ENCODE measurements at places on chromosomes 3 and 15.
A peak's percentile ranks its signal among the peaks of the same experiment; 100 is the strongest.

DNA sequence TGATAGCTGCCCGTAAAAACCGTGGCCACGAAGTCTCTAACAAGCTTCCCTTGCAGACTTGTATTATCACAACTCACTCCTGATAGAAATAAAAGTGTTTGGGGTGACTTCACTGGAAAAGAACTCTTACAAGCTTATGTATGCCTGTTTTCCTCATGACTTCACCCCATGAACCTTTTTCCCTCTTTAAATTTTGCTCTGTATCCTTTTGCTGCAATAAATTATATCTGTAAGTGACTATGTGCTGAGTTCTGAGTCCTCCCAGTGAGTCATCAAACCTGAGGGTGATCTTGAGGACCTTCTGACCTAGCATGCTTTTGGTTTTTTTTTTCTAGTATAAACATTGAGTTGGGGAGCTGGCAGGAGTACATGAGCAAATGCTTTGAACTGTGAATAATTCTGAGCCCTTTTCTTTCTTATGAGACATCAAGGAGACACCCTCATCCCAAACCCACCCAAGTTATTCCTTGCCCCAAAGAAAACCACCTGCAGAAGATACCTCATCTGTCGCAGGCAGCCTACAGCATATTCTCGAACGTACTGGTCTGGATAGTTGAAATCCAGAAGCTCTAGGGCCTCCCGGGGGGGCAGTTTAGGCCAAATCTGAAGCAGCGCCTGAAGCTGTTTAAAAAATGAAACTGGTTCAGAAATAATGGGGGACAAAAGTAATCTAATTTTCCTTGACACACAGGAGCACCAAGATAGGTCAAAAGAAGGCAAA lies 85.9 kb downstream of the FAIM start:
- DNase-seq = no peak

- no peak for DNase-seq
Observed at GRCh38 chr3:40613306-40613705, 88.5 kb downstream of the ZNF621 start.

DNA sequence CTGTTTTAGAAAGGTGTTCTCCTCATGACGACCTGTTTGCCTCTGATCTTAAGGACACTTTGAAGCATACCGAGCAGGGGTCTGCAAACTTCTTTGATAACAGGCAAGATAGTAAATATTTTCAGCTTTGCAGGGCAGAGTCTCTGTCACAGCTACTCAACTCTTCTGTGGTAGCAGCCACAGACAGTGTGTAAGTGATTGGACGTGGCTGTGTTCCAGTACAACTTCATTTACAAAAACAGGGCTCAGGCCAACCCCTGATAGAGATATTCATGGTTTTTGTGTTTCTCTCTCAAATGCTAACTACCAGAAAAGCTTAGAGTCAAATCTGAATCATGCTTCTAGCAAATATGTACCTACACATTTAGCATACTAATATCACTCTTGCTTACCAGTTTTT lies 51.5 kb downstream of the TGFBR2 start:
- peak; percentile 26 for DNase-seq

- no peak for DNase-seq
Observed at GRCh38 chr3:115399750-115400149, 223.6 kb upstream of the GAP43 start.

DNA sequence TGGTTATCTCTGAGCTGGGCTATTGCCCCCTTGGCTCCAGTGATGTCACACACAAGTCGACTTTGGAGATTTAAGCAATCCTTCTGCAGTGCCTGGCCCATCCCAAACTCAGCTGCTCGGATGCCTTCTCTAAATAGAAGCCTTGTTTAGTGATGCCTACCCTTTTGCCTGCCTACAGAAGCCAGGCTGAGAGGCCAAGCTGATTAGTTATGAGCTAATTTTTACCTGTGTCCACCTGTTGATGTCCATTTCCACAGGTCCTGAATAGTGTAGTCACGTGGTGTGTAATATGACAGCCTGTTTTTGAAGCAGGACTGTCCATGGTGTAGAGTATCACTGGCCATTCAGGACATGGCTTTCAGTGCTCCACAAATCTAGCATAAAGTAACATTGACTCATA lies 45.5 kb downstream of the SSUH2 start:
- no peak for DNase-seq

- no peak for DNase-seq
Observed at GRCh38 chr15:35358824-35359223, 187.1 kb downstream of the DPH6 start.

DNA sequence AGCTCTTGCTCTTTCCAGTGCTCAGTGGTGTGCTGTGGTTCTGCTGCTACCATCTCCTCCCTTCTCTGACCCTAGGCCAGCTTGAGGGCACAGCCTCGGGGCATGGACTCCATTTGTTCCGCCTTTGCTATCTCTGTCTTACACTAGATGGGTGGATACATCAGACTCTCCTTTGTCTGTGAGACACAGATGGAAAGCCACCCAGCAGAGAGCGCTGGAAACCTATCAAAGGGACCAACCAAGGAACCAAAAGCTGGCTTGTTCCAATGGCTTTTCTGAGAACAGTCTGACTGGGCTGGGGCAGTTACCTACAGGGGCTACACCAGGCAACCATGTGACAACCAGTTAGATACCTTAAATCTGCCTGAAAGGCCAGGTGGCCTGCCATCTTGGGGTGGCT lies 63.8 kb downstream of the NPTN start:
- DNase-seq = no peak

DNA sequence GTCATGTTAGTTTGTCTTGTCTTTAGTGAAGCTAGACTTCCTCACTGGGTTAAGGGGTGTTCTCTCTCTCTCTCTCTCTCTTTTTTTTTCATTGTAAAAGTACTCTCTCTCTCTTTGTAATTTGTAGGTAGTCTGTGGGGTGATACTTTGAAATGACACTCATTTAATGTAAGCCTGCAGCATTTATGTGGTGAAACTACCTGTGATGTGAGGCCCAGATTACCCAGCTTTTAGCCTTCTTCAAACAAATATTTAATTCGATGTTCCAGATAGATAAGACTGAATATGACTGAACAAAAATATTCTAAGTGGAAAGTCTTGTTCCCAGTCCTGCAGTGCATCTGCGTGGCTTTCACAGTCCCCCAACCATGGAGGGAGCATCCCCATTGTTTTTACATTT lies 49.7 kb downstream of the SQOR start:
- no peak for DNase-seq

DNA sequence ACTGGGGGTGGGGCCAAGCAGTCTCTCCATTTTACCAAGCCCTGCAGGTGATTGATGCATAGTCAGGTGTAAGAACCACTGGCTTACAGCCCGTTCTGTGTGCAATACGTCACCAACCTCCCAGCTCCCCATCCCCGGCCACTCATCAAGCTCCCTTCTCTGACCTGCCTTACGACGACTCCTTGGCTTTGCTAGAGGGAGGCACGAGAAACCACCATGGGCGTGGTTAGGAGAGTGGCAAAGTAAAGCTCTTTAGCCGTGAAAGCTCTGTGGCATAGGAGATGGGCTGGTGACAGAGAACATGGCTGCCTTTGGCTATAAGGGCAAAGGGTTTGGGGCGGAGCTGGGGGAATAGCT lies 109.1 kb downstream of the BDH1 start:
- DNase-seq = no peak

DNA sequence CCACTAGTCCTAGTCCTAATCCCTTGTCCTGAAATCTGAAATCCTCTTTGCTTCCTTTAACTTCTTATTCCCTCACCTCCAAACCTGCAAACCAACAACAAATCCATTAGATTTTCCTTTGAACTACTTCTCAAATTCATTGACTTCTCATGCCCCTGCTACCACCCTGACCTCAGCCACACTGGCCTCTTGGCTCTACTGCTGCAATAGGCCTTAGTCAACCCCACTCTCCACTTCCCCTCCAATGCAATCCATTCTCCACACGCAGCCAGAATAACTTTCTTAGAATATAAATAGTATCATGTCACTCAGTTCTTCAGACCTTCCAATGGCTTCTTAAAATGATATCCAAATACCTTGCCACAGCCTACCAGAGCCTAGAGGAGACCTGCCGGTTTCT lies 131.1 kb upstream of the GADL1 start:
- no peak for DNase-seq

- no peak for DNase-seq
Observed at GRCh38 chr3:64063207-64063982, 40.1 kb upstream of the PSMD6 start.

DNA sequence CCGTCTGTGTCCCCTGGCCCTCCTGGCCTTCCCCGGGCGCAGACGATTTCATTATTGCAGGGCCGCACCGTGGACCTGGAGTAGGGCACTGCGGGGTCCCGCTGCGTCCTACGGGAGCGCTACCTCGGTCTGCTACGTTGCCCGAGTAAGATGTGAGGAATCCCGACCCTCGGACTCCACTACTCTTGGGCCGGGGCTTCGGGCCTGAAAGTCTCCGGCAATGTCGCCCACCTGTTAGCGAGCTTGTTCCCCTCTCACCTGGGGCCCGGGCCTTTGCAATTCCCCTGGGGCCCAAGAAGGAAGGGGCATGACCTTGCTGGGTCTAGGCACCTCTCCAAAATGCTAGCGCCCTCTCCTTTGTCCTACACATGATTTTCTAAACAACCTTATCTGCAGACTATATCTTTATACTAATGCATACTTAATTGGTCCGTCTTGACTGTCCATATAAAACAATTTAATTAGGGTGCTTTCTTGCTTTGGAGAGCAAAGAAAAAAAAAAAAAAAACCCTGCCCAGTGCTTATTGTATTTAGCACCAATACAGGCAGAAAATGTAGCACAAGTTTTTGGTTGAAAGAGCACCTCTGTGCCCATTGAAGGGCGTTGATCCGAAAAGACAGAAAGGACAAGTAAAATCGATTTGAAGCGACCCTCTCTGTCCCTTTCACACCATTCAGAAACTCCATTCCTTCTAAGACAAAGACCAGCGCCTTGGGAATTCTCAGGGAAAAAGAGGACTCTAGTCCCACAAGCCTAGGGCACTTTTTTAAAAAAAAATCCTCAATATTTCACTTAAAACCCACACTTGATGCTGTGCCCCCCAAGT lies 7.0 kb upstream of the NR2F2 start:
- DNase-seq = no peak

DNA sequence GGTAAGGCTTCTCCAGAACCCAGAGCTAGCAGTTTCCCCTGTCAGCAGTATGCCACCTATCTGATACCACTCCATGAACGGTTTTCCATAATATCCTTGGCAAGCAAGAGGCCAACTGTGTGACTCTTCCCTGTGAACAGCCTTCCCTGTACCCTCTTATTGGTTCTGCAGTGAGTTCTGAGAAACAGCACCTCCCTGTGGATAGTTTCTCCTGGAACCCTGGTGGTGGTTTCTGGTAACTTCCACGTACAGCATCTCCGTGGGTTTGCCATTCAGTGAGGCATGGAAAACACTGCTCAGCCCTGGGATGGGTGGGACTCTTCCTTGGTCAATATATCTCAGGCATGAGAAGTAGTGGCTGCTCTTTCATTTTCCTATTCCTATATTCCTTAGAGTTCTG lies 19.4 kb upstream of the SERPINI2 start:
- DNase-seq = no peak

DNA sequence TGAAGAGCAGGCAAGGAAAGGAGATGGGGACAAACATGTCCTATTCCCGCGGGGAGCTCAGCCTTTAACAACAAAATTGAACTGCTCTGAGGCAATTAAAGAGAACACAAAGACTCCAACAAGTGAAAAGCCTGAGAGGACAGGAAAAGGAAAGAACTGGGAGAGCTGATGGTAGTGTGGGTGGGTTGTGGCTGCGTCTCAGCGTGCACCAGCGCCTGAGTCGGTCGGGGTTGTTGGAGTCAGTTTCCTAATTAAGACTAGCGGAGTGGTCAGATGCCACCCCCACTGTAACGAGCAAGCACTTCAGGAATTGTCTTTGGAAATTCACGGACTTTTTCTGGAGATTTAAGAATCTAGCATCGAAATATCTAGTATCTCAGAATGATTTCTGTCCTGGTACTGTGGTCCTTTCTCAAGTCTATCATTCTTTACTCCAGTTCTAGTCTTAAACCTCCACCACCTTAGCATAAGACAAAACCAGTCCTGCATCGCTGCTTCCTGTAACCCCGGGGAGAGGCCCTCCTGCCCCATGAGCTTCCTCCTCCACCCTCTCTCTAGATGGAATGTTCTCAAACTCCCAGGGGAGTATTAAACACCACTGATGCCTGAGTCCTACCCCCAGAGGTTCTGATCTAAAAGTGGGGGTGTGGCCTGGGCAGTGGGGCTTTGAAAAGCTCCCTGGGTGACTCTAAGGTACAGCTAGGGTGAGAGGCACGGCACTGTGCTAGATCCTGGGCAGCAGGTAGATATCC lies 104.0 kb downstream of the CYP19A1 start:
- no peak for DNase-seq

- DNase-seq = no peak
Observed at GRCh38 chr3:62281726-62282125, 91.6 kb downstream of the FEZF2 start.

- DNase-seq = no peak
Observed at GRCh38 chr15:38438031-38438986, 15.6 kb upstream of the FAM98B start.

DNA sequence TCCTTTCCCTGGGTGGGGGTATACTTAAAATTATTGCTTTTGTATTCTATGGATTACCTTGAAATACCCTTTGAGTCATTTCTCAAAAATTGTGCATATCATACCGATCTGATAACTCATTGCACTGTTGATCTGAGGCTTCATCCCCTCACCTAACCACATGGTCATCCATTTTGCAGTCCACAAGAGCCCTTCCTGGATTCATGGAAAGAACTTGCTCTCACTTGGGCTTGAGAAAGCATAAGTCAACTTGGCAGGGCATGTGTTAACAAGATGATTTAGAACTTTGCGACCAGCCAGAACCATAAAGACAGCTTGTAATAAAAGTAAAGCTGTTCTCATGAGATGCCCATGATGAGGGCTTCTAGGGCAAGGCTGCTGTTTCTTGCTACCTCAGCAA lies 22.2 kb downstream of the MME start:
- no peak for DNase-seq

DNA sequence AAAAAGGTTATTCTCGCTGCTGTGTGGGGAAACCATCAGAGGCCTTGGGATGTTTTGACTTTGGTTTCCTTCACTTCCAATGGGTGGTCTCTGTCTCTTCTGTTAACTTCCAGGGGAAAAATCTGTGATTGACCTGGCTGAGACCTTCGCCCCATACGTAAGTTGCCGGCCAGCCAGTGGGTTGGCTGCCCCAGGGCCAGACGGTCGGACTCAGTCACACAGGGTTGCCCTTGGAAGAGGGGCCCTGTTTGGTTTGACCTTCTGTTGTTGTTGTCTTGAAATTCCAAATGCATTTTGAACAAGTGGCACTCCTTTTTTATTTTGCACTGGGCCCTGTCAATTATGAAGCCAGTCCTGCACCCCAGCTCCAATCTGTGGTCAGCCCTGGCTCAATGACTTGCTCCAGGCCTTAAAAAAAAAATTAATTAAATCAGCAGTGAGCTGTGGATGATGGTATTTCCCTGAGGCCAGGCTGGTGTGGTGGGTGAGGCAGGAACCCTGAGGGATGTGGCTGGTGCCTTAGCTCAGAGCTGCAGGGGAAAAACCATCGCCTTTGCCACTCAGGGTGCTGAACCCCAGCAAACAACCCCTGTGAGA lies 4.5 kb downstream of the FAM107A start:
- DNase-seq = no peak

DNA sequence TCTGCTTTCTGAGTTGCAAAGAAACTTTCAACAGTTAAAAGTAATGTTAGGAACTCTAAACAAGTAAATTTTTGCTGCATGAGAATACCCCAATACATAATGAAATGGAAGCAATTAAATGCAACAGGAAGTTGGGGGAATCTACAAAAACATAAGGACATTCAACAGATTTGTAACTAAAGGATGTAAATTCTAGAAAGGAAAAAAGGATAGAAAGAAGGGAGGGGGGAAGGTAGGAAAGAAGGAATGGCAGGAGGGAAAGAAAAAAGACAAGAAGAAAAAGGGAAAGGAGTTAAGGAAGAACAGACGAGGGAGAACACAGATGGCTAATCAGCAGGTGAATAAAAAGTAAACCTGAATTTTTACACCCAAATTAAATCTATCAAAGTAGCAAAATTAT lies 22.3 kb upstream of the ANP32A start:
- DNase-seq = no peak

Data from effector memory CD4-positive, alpha-beta T cell (primary cell).